Non-pigmented ciliary epithelial cell (primary cell): ENCODE measurements at places on chromosomes 7 and 10.

- DNase-seq, result no peak
Observed at GRCh38 chr10:69826094-69826493, 24.4 kb downstream of the COL13A1 start.

- DNase-seq, result no peak
Observed at GRCh38 chr10:5698062-5698461, 13.4 kb downstream of the TASOR2 start.

DNA sequence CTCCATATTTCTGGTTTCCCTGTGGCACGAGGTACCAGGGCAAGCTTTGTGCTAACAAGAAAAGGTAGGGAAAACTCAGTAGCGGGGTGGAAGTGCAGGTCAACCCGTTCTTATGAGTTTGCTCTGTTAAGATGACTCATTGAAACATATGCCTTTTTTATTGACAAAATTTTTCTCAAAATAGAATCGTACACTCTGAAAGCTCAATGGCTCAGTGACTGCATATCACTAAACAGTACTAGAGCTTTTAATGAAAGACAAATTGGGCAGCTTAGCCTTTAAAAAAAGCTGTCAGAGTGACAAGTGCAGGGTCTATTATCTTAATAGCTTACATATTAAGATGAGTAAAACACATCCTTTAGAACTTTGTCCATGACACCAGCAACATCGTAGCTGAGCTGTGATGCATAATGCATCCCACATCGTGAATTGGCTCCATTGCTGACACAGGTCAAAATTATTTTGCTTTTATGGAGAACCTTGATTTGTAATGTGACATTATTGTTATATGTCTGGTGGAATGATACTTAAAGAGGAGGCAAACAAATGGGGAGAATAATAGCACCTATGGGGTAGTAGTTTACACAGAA is 264.4 kb downstream of the ETV1 start:
- no peak for DNase-seq

DNA sequence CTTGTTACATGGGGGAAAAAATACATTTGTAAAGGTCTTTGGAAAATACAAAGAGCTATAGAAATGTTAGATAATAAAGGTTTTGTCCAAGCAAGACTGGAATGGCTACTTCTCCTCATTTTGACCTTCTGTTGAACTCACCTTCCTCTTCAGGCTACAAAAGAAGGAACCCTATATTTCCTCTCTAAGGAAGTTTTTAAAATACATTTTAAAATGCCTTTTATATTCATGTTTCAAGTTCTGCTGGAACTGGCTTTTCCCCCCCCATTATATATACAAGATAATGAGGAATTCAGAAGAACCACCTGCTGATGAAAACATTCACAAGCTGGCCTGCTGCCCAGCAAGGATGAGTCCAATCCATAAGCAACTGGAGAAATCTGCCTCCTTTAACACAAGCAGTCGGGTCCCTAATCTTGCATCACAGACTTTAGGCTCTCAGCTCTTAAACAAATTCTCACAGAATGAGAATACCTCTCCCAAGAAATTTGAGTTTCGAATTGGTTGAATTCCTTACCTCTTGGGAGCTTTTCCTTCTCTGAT is 44.6 kb downstream of the MTERF1 start:
- DNase-seq, result peak; percentile 43

- no peak for DNase-seq
Observed at GRCh38 chr7:68476966-68477365, 1121.3 kb upstream of the AUTS2 start.

GRCh38 chr7:44061645-44062179 is 3.7 kb downstream of the PGAM2 start:
- DNase-seq, result no peak

DNA sequence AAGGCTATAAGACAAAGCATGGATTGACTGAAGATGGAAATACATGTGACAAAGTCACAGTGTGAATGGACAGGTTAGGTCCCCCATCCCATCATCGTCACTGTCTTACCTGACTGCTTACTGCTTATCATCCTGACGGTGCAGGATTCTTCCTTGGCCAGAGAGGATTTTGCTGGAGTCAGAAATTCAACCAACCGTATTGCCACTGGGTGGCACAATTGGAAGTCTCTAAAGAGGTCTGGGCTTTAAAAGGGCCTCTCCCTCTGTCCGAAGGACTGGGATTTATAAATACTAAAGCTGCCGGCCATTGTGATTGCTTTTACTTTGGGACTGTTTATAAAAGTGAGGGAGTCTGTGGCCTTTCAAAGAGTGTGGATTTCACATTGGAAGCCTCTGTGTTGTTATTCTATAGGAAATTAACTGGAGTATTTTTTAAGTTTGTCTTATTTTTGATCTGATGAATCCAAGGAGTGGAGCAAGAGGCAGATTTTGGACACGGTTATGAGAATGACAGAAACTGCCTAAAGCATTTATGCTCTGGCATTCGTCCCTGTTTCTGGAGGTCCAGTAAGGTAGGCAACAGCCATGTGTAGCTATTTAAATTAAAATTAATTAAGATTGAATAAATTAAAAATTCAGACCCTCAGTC is 113.3 kb upstream of the CREB5 start:
- DNase-seq, result no peak

GRCh38 chr10:33986016-33986415 is 651.5 kb upstream of the NRP1 start:
- no peak for DNase-seq

GRCh38 chr7:55078465-55079372 is 59.9 kb downstream of the EGFR start:
- DNase-seq, result no peak

DNA sequence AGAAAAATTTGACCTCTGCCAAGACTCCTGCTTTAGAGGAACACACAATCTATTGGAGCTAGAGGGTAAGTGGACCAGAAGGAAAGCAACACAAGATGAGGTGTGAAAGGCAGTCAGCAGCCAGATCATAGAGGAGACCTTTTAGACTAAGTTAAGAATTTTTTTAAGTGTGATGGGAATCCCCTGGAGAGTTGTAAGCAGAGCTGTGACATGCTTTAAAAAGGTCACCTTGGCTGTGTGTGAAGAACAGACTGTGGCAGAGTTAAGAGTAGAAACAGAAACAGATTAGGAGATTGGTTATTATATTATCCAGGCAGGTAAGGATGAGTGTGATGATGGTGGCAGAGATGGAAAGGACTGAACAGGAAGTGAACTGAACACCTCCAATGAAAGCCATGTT is 23.5 kb downstream of the CPEB3 start:
- DNase-seq, result no peak
